ENCODE measurements at places on chromosomes 11 and 22. TPM values are rescaled to one million over a fixed set of nuclear protein-coding genes. Genes with fewer than 3 reads are reported as not detected.

KCNJ4 gene
- total RNA-seq: not detected

VWA5A gene
- total RNA-seq: 7.8 TPM

P2RX6 gene
- under 0.01 TPM for total RNA-seq

BDNF gene
- 0.85 TPM for total RNA-seq

C11orf21 gene
- total RNA-seq: not detected

UCP2 gene
- 22.3 TPM for total RNA-seq

SLC22A12 gene
- total RNA-seq: not detected

C1QTNF4 gene
- total RNA-seq: 0.34 TPM

SCN3B gene
- 4.9 TPM for total RNA-seq

ANO5 gene
- under 0.01 TPM for total RNA-seq

INS gene
- not detected for total RNA-seq

ADM2 gene
- 0.60 TPM for total RNA-seq

CARD16 gene
- 86.3 TPM for total RNA-seq

DNA sequence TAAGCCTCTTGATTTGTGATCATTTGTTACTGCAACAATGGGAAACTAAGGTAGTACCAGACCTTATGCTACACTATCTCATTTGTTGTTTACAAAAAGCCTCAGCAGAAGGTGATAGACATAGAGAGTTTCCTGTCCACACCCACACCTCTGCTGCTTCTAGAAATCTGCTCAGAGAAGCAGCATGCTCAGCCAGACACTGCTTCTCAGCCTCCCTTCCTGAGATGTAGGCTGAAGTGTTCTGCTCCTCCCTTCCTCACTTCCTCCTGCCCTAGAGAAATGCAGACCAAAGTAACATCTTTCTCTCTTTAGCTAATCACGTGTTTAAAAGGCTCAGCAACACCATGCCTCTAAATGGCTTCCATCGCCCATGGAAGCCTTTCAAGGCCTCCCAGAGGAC lies 88.4 kb downstream of the SLC1A2 start:
- no peak for DNase-seq

- DNase-seq: no peak
Measured at GRCh38 chr11:24886880-24887619, 390.2 kb downstream of the LUZP2 start.

DNA sequence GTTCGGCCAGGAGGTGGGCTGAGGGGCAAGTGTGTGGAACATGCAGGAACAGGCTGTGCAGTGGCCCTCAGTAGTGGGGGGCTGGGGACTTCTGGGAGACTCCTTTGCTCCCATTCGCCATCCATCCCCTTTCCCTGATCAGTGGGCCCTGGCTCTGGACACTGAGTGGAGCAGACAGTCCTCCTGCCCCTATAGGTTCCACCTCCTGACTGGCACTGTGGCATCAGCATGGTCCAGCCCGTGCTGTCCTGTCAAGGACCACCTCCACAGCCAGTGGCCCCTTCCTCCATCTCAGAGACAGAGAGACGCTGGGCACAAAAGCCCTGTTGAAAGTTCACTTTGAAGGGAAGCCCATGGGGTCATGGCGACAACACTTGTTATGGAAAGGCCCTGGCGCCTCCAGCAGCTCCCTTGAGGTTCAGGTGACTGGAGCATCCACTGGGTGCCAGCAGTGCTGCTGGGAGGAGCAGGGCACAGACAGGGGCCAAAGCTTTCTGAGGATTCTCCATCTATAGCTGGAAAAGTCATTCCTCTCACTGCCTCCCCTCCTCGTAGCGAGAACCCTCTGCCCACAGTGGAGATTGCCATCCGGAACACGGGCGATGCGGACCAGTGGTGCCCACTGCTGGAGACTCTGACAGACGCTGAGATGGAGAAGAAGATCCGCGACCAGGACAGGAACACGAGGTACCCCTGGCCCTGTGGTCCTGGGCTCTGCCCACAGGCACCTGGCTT lies 5.6 kb downstream of the DERL3 start:
- DNase-seq: no peak

- DNase-seq: no peak
Measured at GRCh38 chr22:44201665-44202064, 20.9 kb downstream of the PARVG start.

- DNase-seq: no peak
Measured at GRCh38 chr11:5198285-5198684, 2.2 kb downstream of the OR51V1 start.

DNA sequence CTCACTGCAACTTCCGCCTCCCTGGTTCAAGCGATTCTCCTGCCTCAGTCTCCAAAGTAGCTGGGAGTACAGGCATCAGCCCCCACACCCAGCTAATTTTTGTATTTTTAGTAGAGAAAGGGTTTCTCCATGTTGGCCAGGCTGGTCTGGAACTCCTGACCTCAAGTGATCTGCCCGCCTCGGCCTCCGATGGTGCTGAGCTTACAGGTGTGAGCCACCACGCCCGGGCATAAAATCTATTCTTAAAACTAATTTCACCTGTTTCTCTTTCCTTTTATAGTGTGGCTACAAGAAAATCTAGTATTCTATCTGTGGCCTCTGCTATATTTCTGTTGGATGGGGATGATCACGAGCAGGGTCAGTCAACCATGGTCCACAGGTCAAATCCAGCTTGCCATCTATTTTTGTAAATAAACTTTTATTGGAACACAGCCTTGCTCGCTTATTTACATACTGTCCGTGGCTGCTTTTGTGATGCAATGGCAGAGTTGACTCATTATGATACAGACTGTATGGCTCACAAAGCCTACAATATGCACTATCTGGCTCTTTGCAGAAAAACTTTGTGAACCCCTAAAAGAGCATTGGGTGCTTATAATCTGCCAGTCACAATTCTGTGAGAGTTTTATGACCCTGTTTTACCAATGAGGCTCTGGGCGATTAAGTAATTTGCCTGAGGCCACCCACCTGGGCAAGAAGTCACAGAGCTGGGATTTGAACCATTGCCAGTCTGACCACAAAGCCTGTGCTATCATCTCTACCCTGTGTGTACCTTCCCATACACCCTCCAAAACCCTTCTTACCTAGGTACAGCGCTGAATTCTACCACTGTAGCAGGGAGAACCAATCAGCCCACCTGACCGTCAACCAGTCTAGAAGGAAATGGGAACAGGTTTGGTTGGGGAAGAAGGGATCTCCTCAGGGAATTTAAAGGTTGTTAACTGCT lies 28.3 kb downstream of the SLC1A2 start:
- peak; percentile 4 for DNase-seq

DNA sequence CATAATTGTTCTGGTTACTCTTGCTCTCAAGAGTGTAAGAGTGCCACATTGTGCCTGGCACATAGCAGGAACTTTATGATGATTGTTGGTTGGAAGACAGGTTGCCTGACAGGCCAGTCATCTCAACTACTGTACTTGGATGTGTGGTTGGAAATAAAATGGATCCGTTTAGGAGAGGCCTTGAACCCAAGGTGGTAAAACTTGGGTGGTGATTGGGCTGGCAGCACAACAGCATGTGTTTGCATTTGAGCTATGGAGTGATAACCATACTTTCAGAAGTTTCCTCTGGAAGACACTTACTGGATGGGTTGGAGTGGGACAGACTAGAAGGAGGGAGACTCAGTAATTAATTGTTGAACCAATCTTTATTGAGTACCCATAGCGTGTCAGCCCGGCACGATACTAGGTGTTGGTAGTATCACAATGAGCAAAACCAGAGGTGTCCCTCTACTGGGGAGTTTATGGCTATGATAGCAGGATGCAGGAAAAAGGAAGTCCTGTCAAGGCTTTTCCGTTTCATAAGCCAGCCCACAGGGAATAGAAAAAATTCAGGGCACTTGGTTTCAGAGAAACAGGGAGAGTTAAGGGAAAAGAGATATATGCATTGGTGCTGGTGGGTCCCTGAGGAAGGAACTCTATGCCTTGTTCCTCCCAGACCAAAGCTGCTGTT lies 3.1 kb upstream of the TMEM109 start:
- peak; percentile 40 for DNase-seq

DNA sequence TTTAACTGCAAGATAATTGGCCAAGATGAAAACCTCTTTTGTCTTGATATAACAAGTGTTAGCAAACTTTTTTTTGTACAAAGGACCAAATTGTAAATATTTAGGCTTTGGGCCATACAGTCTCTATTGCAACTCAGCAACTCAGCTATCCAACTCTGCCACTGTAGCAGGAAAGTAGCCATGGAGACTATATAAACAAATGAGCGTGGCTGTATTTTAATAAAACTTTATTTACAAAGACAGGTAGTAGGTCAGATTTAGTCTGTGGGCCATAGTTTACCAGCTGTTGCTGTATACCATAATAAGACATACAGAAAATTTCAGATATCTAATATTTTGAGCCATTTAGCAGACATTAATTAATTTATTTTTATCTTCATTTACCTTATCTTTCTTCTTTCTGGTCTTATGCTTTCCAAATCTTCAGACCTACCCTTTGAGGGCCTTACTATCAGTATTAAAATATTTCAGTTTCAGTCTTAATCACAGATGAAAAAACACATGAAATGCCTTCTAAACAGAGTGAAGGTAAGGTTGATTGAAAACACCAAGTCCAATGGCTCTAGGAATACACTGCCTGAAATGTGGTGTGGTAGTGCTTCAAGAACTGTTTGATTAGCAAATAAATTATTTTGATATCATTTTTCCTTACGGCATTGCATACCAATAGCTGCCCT lies 256.9 kb upstream of the CTSC start:
- no peak for DNase-seq

DNA sequence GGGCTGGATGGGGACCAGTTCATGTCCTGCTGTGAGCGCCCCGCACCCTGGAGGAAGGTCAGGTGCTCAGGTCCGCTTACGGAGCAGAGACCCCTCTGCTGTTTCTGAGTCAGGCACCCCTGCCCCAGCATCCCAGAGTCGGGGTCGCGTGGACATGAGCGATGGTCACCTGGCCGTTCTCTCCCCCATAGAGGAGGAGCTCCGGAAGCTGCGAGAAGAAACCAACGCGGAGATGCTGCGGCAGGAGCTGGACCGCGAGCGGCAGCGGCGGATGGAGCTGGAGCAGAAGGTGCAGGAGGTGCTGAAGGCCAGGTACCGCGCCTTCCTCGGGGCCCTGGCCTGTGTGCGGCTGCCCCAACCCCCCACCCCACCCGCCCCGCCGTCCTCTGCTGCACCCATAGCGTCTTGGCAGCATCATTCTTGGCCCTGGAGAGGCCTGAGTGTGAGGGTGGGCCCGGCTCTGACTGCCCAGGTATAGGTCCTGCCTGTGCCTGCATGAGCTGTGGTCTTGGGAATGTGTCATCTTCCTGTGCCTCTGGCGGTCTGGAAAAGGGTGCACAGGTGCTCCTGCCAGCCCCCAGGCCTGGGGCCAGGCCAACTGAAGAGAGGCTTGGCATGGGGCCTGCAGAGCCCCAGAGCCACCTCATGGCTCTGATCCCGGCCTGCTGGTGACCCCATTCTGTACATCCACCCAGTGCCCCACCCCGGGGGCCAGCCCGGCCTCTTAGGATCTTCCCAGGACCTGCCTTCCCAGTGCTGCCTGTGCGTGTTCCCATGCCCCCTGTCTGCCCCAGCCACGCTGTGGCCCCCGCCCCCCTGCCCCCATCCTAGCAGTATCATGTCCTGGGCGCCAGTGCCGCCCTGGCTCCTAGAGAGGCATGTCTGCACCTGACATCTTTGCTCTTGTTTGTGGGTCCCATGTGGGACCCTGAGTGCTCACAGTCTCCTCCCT lies 38.1 kb downstream of the GRAMD4 start:
- no peak for DNase-seq

- no peak for DNase-seq
Measured at GRCh38 chr11:37718431-37718999, 1120.5 kb upstream of the RAG2 start.

GRCh38 chr11:73461335-73461840 lies 85.2 kb downstream of the RELT start:
- DNase-seq: no peak

DNA sequence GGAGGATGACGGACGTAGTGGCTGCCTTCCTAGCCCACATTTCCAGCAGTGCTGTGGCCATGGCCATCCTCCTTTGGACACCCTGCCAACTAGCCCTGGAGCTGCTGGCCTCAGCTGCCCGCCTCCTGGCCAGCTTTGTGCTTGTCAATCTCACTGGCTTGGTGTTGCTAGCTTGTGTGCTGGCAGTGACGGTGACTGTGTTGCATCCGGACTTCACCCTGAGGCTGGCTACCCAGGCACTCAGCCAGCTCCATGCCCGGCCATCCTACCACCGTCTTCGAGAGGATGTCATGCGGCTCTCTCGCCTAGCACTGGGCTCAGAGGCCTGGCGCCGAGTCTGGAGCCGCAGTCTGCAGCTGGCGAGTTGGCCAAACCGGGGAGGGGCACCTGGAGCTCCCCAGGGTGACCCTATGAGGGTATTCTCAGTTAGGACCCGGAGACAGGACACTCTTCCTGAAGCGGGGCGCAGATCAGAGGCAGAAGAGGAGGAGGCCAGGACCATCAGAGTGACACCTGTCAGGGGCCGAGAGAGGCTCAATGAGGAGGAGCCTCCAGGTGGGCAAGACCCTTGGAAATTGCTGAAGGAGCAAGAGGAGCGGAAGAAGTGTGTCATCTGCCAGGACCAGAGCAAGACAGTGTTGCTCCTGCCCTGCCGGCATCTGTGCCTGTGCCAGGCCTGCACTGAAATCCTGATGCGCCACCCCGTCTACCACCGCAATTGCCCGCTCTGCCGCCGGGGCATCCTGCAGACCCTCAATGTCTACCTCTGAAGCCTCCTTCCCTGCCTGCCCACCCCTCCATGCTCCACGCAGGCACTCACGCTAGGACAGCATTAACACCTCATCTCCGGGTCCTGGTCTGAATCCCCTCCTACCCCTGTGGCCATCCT lies 1.6 kb downstream of the RNF26 start:
- DNase-seq: no peak

- DNase-seq: peak; percentile 75
Measured at GRCh38 chr22:35777335-35777975, 59.8 kb downstream of the APOL5 start.

DNA sequence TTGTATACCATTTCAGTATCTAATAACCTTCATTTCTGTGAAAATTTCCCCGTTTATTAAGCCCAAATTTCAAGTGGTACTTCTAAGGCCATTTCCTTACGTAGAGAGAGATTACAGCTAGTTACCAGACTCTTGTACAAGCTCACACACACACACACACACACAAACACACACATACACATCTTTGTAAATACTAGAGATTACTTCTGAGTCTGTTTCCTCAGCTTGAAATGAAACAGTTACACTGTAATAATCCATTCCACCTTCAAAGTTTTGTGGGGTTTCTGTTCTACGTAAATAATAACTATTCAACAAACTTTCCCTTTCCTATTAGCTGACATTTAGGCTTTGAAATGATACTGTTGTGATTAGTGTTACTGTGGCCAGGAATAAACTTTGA lies 6.2 kb downstream of the POGLUT3 start:
- DNase-seq: no peak

GRCh38 chr11:73239571-73240189 lies 21.6 kb downstream of the P2RY2 start:
- no peak for DNase-seq

DNA sequence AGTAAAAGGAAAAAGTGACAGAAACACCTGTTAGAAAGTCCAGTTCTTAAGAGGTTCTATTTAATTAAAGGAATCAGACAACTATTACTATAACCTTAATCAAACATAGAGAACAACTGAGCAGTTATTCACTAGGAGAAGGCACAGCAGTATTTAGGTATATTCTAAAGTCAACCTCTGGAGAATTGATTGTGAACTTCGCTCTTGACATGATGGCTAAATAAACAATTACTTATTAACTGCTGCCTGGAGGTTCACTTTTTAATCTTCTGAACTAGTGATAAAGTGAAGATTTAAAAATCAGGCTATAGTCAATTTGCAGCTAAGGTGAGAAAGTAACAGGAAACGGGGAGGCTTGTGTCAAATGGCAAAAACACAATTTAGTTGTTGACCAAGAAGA lies 557.3 kb downstream of the FAM181B start:
- no peak for DNase-seq

GRCh38 chr22:30325065-30325720 lies 1.5 kb downstream of the TBC1D10A start:
- DNase-seq: peak; percentile 37

GRCh38 chr22:28027453-28028448 lies 108.7 kb upstream of the PITPNB start:
- DNase-seq: no peak

All from dermis blood vessel endothelial cell (primary cell).